Stimulated activated CD8-positive, alpha-beta memory T cell treated with anti-CD3 and anti-CD28 coated beads, Interleukin-7, amount 100 ng/mL, for 1 hour (primary cell): ENCODE measurements at places on chromosomes 11 and 22.

DNA sequence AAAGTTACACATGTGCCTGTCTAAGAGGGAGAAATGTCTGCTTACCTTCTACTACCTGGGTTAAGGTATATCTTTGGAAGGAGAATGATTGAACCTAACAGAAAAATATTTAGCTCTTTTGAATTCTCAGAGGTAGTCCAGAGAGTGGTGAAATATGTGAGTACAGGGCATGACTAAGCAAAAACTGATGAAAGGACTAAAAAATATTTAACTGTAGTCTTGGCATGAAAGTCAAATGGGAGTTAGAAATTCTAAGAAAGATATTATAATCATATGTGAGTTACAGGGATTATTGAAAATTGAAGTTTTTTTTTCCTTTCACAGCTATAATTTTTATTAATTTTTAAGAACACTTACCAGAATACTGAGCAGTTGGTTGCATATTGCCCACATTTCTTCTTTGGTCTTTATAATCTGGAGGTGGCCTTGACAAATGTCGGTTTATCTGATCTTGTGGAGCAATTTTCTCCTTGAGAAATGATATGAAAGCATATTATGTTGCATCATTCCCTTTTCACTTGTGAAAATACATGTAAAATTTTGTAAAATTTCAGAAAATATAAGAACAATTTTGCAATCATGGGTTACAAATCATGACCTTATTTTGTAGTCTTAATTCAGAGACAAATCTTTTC, 61.4 kb upstream of the MTMR2 start:
- no peak for DNase-seq

GRCh38 chr11:120904116-120904515, 119.8 kb upstream of the TBCEL start:
- no peak for DNase-seq

- no peak for DNase-seq
Measured at GRCh38 chr22:23789121-23789520, 2.4 kb downstream of the SMARCB1 start.

DNA sequence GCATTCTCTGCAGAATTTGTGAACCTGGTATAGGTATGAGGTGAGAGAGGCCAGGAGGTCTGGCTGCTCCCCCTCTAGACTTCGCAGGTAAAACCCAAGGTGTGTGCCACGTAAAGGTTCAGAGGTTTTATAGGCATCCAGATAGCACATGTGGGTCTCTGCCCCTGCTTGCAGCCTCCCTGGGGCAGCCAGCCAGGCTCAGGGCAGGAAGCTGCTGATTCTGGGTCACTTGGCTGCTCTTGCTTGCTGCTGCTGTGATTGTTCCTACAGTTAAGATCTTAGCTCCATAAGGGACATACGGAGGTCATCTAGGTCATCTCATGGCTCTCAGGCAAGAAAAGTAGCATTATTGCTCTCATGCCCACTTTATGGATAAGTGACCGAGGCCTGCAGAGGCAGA, 30.2 kb downstream of the ZBTB16 start:
- no peak for DNase-seq

GRCh38 chr11:43579171-43579918, 101.2 kb upstream of the HSD17B12 start:
- no peak for DNase-seq

- no peak for DNase-seq
Measured at GRCh38 chr11:100403816-100404215, 283.3 kb upstream of the ARHGAP42 start.

DNA sequence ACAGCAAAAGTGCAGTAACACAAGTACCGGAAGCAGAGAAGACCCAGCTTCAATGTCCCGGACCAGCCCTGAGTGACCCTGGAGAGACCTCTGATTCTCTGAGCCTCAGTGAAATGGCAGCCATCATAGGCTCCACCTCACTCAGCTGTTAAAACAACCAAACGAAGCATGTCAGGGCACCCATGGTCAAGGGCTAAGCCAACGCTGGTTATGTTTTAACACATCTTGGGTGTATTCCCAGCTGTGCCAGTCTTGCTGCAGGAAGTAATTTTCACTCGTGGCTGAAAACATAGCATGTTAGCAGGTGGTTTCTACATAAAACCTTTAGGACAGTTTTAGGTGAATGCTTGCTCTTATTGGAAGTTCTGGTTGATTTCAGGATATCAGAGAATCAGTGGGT, 30.9 kb downstream of the LMO2 start:
- no peak for DNase-seq

GRCh38 chr11:76836613-76837291, 24.0 kb upstream of the ACER3 start:
- DNase-seq = no peak

- DNase-seq = no peak
Measured at GRCh38 chr22:18154821-18155390, 4.9 kb downstream of the USP18 start.

DNA sequence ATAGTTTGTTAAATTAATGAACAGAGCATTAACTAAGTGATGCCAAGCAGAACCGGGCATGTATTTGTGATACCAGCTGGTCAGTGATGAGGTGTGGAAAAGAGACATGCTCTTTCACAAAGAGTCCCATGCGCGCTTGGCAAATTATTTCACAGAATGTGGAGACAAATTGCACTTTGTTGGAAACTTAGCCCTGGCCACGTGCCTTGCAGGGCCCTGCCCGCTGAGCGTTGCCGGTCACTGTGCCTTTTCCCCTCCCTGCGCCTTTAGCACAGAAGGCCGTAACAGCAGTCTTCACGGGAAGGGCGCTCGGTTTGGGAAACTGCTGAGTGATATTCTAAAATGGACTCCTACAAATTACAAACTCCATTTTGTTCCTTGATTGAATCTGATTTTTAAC, 235.9 kb downstream of the TBC1D22A start:
- no peak for DNase-seq
